Kidney (tissue), 22 donors: ENCODE measurements at places on chromosomes 1 and 21.

GRCh38 chr1:44677201-44677766, 2.8 kb downstream of the ARMH1 start:
- no peaks in the 10 kb centered on the region for H3K27me3 ChIP-seq
- peak overlapping the region; percentile 53 for H3K27ac ChIP-seq
- no peaks in the 10 kb centered on the region for H3K36me3 ChIP-seq
- DNase-seq, result peak; percentile 8

DNA sequence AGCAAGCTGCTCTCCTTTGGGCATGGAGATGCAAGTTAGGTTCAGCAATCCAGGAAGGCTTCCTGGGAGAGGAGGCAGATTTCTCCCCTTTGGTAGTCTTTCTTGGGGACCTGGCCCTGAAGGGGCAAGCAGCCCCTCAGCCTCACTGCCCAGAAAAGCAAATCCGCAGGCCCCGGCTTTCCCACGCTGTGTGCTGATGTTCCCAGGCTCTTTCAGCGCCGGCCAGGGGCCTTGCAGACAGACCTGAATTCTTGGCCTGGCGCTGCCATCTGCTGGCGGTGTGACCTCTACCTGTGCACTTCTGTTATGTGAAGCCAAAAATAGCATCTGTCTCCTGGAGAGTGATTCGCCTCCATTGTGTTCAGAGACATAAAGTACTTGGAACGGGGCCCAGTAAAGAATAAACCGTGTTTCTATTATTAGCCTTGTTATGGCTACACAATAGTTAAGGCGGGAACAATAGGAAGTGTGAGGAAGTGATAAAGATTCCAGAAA, 64.8 kb downstream of the ALPL start:
- no peaks in the 10 kb centered on the region for H3K36me3 ChIP-seq
- no peaks in the 10 kb centered on the region for H3K4me1 ChIP-seq
- no peak overlapping the region for H3K4me3 ChIP-seq
- peak overlapping the region; percentile 65 for H3K27ac ChIP-seq
- no peaks in the 10 kb centered on the region for H3K27me3 ChIP-seq

DNA sequence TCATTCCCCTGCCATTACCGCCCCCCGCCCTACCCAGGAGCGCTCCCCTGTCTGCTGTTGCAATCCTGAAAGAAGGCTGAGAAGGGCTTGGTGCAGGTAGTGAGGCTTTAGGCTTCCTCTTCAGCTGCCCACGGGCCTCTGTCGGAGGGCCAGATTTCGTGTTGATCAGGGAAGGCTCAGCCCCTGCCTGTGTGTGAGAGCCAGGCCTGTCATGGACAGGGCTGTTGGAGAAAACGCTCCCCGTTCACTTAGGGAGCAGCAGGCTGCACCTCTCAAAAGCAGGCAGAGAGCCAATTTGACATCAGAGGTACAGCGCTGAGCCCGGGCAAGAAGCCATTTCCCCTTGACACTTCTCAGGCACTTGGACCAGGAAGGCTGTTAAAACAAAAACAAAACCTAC, 19.0 kb downstream of the TEX35 start:
- H3K27ac ChIP-seq, result no peak overlapping the region
- H3K4me3 ChIP-seq, result no peak overlapping the region
- no peak for DNase-seq
- no peaks in the 10 kb centered on the region for H3K27me3 ChIP-seq
- H3K36me3 ChIP-seq, result no peaks in the 10 kb centered on the region

GRCh38 chr1:185229981-185230380, 73.0 kb downstream of the SWT1 start:
- H3K36me3 ChIP-seq, result no peaks in the 10 kb centered on the region
- no peaks in the 10 kb centered on the region for H3K27me3 ChIP-seq
- no peak overlapping the region for H3K4me3 ChIP-seq
- no peaks in the 10 kb centered on the region for H3K4me1 ChIP-seq

- H3K4me3 ChIP-seq, result no peak overlapping the region
- H3K27me3 ChIP-seq, result no peaks in the 10 kb centered on the region
- H3K4me1 ChIP-seq, result no peaks in the 10 kb centered on the region
- no peak overlapping the region for H3K27ac ChIP-seq
- H3K36me3 ChIP-seq, result no peaks in the 10 kb centered on the region
These were observed 206.4 kb downstream of the PTPRC start for GRCh38 chr1:198845271-198845670.

DNA sequence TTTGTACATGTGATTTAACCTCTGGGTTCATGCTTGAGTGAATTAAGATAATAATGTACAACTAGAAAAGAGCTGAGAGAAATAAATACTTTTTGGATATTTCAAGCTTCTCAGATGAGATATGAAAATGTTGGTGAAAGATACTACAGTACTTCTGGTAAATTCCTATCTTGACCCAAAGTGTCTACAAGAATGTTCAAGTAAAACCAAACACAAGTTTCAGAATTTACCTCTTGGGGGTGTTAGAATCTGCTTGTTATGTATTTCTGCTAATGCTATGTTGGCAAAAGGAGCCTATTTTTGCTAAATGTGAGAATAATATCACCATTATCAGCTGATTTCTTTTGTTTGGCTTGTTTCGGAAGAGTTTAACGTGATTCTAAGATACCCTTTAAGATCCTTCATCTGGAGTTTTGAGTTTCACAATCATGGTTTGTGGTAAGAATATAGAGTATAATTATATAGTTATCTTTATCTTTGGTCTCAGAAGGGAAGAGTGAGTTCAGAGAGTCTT, 388.5 kb downstream of the LMO4 start:
- no peak overlapping the region for H3K4me3 ChIP-seq
- no peaks in the 10 kb centered on the region for H3K4me1 ChIP-seq
- H3K27me3 ChIP-seq, result no peaks in the 10 kb centered on the region
- no peaks in the 10 kb centered on the region for H3K36me3 ChIP-seq
- DNase-seq, result no peak
